ENCODE measurements at places on chromosomes 2 and 18.

- DNase-seq, result no peak
These were observed 1.4 kb downstream of the OTOS start for GRCh38 chr2:240139011-240139441.

DNA sequence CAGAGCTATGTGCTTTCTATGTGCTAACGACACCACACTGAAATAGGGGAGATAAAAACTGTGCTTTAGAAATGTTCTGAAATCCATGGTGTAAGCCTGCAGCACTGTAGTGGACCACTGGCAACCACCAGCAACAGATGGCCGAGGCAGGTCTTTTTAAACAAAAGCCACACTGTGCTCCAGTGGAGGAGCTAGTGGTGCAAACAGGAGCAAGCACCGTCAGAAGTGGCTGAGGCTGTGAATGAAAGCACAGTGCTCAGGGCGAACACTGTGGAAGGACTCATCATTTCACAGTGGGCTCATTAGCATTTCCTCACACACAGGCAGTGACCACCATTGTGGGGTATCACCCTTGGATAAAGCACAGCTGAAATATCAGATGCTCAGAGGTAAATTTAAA lies 22.9 kb upstream of the MTX2 start:
- DNase-seq, result no peak

DNA sequence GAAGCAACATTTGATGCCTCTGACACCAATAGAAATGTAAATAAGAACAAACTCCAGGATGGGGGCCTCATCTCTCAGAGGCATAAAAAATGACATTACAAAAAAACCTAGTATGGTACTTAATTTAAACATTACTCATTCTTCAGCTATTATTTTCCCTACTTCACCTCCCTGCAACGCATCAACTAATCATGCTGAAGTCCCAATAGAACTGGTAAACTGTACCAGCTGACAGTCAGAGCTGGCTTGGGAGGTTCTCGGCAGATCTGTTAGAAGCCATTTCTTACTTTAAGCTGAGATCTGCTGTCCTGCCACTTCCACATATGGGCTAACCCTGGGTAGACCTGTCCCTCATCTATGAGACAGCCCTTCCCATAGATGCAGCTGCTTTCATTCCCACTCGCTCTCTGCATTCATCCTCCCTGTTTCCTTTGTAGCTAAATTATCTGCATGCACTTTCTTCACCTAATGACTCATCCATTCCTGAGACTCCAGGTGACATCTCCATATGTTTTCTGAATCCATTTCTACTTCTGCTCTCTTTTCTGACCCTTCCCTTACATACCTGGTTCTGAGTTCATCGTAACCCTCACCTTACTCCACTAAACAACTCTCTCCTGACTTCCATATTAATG lies 108.1 kb downstream of the AOX1 start:
- no peak for DNase-seq

- no peak for DNase-seq
These were observed 117.6 kb downstream of the BIRC6 start for GRCh38 chr2:32474381-32474780.

GRCh38 chr2:239832490-239833268 lies 192.5 kb downstream of the NDUFA10 start:
- no peak for DNase-seq

DNA sequence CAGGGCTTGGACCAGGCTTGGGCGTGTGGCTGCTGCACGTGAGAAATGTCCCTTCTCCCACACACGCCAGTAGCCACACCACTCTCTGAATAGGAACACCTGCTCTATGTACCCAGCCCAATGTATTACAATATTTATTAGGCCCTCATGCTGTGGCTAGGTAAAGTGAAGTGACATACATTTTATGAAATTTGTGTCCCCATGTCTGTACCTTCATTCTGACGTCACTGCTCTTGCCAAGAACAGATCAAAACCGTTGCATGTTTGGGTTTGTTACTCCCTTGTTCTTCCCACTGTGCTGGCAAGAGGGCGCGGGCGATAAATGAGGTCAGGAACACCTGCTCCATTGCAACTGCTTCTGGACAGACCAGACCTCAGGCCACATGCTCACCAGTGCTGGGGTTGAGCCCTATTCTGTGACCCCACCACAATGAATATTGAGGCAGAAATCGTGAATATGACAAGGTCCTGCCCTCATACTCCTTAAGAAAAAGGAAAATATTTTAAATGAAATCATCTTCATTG lies 436.4 kb upstream of the SALL3 start:
- DNase-seq, result no peak

- no peak for DNase-seq
These were observed 25.8 kb downstream of the WIPF1 start for GRCh38 chr2:174571669-174572323.

- no peak for DNase-seq
These were observed 68.3 kb downstream of the CD28 start for GRCh38 chr2:203774760-203775159.

DNA sequence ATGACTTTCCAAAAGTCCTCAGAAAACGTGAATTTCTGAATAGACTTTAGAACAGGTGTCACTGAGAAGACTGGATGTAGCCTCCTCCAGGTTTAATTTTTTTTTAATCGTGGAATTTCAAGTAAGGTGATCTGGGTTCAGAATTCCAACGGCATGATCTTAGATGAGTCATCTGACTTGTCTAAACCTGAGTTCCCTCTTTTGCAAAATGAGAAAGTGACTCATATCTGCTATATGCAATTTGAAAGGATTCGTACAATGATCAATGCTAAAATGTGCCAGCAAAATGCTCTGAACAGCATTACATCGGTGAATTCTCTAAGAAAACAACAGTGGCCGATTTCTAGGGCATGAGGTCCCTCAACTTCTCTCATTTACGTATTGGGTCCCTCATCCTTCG lies 69.1 kb upstream of the ZNF516 start:
- DNase-seq, result no peak

- DNase-seq, result no peak
These were observed 384.3 kb upstream of the LYPD1 start for GRCh38 chr2:133054297-133054696.

DNA sequence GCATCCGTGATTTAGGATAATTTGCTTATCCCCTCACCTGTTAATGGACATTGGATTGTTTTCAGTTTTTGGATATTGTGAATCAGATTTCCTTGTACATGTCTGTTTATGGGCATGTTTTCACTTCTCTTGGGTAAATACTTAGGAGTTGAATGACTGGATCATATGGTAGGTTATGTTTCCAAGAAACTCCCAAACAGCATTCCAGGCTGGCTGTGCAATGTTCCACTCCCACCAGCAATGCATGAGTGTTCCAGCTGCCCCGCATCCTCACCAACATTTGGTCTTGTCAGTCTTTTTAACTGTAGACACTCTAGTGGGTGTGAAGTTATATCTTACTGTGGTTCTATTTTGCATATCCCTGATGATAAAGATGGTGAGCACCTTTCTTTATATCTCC lies 8.9 kb upstream of the LRRFIP1 start:
- no peak for DNase-seq

DNA sequence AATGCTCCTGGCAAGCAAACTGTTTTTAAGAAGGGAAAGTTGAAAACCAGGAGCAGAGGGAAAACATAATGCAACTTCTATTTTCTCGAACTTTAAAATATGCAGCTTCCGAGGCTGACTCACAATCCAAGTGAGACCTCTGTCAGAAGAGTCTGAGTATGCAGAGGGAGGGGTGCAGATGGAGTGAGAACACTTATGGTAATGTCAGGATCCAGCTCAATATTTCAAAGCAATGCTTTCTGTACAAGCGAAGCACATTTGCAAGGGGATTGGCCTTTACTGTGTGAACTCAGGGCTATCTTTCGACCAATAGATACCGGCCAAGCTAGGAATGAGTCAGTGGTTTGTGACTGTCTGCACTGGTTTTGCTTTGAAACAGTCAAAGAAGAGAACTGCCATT lies 242.7 kb downstream of the CNTNAP5 start:
- DNase-seq, result no peak

Data from stimulated activated CD4-positive, alpha-beta T cell treated with anti-CD3 and anti-CD28 coated beads, Interleukin-15, amount 100 ng/mL, for 48 hours (primary cell).